ENCODE measurements at places on chromosomes 11 and 22.

DNA sequence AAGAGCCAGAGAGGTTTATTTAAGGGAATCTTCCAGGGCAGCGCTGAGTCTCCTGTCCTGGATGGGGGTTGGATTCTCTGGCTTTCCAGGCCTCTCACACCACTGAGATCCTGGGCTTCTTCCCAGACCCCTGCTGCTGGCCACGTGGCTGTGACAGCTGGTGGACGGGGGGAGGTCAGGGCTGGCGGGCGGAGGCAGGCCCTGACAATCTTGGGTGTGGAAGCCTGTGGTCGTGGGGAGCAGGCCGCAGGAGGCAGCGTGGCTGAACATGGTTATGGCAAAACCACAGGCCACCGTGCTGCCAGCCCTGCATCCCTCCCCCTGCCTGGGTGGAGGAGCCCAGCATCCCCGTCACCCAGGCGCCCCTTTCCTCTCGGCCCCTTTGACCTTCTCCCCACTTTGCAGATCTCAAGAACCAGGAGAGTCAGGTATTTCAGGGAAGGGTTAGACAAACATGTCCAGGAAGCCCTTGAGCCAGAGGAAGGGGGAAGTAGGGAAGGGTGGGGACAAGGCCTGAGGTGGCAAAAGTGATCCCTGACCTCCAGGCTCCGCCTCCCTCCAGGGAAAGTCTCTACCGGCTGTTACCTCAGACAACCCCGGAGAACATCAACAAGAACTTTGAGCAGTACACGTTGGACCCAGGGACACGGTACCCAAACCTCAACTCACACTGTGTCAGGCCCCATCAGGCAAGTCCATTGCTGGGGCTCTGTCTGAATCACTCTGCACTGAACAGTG, 111.8 kb downstream of the MICAL2 start:
- DNase-seq, result peak; percentile 77

DNA sequence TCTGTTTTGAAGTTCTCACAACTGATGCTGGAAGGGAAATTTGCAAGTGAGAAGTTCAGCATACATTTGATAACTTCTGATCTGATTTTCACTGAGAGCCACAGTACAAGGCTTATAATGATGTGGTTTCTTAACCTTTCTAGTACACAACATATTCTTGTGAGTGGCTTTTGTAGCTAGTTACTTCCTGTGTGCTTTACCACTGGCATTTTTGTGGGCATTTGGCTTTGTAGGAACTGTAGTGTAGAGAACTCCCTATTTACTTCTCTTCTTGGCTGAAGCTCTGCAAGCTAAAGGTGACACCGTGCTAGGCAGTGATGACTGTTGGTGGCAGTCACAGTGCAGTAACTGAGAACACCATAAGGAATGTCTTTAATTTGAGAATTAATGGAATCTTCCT, 14.9 kb downstream of the USP47 start:
- no peak for DNase-seq

DNA sequence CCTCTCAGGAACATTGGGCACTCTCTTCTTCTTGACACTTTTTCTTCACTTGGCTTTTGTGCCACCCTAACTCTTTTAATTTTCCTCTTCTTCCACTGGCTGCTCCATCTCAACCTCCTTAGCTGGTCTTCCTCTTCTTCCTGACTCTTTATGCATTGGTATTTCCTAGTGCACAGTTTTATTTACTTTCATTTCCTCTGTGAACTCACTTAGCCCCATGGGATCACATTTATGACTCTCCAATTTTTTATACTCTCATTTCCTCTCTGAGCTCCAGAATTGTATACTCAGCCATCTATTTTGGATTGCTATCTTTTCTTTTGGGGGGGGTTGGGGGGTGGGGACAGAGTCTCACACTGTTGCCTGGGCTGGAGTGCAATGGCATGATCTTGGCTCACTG, 38.5 kb upstream of the LARGE1 start:
- no peak for DNase-seq

- DNase-seq, result no peak
Observed at GRCh38 chr11:102564110-102564509, 33.6 kb upstream of the MMP7 start.

DNA sequence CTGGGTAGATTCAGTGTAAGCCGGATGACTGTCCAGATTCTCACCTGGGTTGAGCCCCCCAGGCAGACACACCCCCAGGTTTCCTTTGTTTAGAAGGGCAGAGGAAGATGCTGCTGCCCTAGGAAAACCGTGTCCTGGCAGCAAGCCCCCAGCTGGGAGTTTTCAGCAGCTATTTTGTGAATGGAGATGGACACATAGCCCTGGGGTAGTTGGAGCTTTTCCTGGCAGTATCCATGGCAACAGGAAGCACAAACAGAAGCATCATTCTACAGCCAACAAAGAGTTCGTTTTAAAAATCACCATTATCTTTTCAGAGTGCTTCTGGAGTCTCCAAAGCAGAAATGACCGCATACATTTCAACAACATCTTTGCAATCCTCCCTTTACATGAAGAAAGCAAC, 245.5 kb downstream of the BRD1 start:
- DNase-seq, result no peak

DNA sequence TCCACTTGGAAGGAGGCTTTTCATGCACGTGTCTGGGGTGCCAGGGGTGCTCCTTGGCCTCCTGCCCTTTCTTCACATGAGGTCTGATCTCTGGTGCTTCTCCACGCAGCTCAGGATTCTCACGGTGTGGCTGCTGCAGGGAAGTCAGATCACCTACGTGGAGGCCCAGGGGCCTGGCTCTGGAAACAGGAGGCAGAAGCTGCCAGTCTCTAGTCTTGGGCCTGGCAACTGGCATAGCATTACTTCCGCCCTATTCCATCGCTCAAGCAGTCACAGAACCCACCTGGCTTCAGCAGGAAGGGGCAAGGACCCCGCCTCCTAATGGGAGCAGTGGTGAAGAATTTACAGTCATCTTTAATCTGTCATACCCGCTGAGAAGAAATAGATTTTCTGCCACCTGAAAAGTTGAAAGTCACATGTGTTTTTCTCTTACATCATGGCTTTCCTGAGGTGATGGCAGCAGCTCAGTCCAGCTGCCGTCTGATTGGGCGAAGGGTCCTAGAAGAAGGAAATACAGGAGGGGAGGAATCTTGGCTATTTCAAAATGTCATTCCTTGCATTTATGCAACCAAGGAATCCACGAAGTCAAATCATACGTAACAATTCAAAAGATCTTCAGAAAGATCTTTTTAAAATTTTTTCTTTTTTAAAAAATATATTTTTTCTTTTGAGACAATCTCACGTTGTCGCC, 50.1 kb upstream of the DKK3 start:
- DNase-seq, result no peak

GRCh38 chr22:24023204-24023789, 12.2 kb downstream of the CABIN1 start:
- no peak for DNase-seq

DNA sequence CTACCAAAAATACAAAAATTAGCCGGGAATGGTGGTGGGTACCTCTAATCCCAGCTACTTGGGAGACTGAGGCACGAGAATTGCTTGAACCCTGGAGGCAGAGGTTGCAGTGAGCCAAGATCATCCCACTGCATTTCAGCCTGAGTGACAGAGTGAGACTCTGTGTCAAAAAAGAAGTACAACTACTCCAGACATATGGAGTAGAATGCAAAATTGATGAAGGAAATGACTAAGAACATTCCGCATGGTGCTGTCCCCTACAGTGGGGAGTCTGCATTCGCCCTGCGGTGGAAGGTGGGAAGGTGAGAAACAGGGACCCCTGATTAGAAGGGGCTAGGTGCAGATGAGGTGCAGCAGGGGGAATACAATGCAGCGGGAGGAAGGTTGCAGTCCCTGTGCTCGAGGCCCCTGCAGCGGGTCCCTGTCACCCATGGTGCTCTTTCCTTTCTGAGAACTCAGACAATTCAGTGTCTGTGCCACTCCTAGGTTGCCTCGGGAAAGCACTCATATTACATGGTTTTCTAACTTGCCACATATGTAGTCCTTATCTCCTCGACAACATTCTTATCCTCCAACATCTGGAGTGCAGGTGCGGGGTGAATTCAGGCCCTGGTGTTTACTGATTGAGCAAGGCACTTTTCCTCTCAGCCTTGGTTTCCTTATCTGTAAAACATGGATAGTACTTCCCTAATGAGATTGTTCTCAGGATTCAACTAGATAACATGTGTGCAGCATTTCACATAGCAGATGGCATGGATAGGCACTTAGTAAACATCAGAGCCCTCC, 5.2 kb downstream of the POLD4 start:
- DNase-seq, result no peak

DNA sequence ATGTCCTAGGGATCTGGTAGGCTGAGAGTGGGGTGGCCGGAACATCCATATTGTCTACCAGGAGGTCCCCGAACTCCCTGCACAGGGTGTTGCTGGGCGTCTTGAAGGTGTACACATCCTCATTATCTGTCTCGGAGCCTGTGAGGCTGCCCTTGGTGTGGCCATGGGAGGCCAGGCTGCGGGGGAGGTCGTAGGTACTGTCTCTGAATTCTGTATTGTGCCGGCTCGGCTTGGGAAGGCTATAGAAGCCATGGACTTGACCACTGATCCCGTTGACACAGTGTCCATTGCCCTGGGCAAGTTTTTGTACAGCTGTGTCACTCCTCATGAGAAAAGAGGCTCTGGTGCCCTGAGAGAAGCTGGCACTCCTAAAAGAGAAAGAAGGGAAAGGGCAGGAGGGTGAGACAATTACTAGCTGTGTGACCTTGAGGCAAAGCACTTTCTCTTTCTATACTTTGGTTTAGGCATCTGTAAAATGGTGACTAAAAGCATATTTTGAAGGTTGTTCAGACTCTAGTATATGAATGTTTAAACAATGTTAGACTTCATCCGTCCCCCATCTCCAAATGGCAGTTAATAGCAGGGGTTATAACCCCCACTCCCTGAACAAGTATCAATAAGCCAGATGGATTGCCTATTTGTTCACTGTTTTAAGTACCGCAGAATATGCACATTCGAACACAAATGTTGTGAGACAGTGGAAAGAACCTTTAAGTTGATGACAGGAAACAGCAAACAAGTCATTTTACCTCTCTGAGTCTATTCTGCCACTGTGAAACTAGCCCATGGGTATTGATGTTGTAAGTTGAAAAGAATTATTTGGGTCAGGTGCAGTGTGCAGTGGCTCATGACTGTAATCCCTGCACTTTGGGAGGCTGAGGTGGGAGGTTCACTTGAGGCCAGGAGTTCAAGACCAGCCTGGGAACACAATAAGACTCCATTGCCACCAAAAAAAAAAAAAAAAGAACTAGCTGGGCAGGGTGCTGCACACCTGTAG, 38.3 kb downstream of the USP35 start:
- DNase-seq, result no peak

GRCh38 chr11:77558380-77558779, 31.4 kb upstream of the AQP11 start:
- DNase-seq, result no peak

DNA sequence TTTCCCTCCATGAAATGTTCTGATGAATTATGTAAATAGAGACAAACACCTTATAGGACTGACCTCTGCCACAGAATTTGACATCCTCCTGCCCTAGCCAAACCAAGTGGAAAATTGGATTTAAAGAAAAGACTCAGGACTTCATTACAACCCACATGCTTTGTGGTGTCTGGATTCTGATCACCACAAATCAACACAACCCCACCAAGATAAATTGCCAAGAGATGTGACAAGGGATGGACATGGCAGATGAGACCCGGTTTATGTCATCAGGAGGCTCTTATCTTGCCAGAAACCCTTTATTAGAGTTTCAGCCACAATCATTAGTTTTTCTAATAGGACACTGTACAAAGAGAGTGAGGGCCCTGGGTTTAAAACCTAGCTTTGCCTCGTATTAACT, 57.9 kb upstream of the SLC6A5 start:
- no peak for DNase-seq

GRCh38 chr11:8058216-8058615, 22.8 kb upstream of the TUB start:
- no peak for DNase-seq

- DNase-seq, result no peak
Observed at GRCh38 chr11:62843466-62843865, 4.1 kb upstream of the WDR74 start.

DNA sequence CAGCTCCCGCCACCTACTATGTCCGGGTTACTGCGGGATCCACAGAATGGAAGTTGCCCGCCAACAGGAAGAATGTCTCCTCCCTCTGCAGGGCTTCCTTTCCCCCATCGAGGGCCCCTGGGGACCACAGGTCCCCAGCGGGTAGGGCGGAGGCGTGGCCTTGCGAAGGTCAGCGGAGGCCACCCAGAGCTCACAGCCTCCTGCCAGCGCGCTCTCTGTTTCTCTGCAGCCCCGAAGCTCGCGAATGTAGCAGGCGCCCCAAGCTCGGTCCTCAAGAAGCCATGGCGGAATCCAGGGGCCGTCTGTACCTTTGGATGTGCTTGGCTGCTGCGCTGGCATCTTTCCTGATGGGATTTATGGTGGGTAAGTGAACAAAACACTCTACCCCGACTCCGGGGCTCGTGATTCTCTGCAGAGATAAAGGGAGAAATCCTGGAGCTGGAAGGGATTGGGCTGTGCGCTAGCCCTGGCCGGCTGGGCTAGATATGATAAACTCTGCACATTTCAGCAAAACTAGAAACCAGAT, at the start of gene NAALAD2:
Gene NAALAD2, plus strand, starts transcription at position 186 of the 526 bp plus-strand sequence. Its CDS starts 96 bp downstream, at position 282.
- peak; percentile 62 for DNase-seq

DNA sequence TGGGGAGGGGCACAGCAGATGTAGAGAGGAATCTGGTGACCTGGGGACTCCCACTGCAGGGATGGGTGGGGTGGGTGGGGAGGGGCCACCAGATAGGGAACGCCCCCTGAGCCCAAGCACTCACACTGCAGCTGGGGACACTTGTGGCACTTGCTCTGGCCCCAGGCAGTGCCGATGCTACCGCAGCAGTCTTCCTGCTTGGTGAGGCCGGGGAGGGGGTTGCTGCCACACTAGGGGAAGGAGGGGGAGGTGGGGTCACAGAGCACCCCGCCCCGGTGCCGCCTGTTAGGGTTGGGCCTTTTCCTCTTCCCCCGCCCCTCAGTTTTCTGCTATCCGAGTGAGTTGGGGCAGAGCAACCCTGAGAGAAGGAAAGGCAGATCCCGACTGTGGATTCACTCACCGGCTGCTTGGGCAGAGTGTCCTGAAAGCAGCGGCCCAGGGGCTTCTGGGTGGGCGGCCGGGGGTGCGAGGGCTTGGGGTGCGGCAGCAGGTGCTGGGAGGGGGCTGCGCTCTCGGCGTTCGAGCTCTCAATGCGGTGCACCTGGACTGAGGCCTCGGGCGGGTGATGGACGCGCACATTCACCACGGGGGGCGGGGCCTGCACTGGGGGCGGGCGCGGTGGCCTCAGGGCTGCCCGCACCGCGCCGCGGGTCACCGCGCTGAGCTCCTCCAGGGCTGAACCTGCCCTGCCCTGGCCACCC, 4.7 kb downstream of the LTBP3 start:
- DNase-seq, result no peak

- no peak for DNase-seq
Observed at GRCh38 chr22:19129871-19130270, 1.2 kb upstream of the TSSK2 start.

DNA sequence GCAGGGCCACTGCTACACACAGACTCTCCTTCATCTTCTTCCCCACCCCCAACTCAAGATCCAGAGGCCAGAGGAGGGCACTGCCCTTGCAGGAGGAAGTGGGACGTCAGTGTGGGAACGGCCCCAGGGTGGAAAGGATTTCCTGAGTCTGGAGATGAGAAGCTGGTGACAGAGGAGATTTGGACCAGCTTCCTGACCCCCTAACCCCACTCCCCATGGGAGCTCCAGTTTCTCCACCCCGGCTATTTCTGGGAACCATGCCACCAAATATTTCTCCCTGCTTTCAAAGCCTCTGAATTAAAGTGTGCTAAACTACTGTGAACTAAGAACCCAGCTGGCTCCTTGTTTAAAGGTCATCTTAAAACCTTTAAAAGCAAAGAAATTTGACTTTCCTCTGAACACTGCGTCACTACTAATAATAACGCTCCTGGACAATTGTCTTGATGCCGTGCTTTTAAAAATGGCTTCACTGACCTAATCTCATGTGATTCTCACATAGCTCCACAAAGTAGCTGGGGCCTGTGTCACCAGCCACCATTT, 46.6 kb downstream of the CWC15 start:
- DNase-seq, result peak; percentile 85

Data from muscle of arm (tissue), 14 donors.